Fibroblast of mammary gland (primary cell): ENCODE measurements at places on chromosomes 12 and 14.

- no peak for DNase-seq
Measured at GRCh38 chr14:77023001-77023996, 5.2 kb downstream of the IRF2BPL start.

DNA sequence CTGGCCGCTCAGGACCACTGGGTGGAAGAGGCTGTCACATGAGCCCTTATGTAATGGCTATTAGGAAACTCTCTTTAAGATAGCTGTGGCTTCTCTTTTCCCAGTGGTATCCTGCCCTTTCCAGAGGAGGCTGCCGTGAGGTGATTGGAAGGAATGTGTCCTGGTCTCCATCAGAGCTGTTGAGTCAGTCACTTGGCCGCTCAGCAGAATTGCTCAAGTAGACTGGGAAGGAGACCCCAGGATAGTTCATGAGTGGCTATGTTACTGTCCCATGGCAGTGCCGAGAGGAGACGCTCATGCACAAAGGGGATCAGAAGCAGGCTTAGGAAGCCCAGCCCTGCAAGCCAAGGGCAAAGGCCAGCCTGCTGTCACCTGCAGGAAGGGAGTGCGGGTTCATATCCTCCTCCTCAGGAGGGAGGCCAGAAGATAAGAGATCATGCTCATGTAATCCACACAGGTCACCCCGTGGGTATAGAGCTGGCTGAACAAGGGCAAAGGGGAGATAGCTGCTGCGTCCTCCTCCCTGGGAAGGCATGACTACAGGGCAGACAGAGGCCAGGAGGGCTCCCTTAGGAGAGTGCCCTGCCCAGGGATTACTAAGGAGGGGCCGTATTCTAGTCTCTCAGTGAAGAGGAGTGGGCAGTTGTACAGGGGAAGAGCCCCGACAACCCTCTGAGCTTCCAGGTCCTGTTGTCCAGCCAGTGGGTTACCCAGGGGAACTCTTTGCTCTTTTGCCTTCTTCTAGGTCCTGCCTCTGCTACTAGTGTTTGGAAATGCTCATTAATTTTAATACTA, 137.0 kb upstream of the MAX start:
- DNase-seq, result peak; percentile 97

GRCh38 chr14:58517592-58517991, 90.1 kb downstream of the KIAA0586 start:
- no peak for DNase-seq

- no peak for DNase-seq
Measured at GRCh38 chr12:10147714-10148403, 17.9 kb upstream of the CLEC7A start.

GRCh38 chr14:35534208-35534872, 376 bp downstream of the INSM2 start:
- no peak for DNase-seq

DNA sequence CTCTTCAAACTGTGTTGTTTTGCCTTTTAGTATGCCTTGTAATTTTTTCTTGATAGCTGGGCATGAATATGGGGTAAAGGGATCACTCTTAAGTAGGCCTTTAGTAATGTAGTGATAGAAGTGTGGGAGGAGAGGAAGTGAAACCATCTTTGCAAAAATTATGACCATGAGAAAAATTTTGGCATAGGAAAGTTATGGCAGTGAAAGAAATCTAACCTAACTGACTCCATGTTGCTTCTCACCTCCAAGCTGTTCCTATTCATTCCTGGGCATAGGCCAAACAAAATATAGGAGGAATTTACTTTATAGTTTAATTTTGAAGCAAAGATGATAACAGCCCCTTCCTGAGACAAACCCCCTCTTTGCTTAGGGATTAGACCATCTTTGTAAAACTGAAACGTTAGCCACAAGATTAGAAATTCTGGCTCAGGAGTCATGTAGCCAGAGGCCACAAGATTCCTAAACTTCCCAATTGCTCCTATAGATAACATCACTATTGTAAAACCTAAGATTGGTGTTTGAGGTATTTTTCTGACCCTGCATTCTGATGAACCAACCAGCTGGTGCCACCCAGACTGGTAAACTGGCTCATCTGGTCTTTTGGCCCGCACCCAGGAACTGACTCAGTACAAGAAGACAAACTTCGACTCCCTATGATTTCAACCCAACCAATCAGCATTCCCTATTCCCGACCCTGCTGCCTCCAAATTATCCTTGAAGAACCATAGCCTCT, 45.8 kb downstream of the CRADD start:
- DNase-seq, result peak; percentile 49
